CD4-positive, alpha-beta T cell treated with Interleukin-4 for 4 hours (primary cell): ENCODE measurements at places on chromosomes 16 and 17.

DNA sequence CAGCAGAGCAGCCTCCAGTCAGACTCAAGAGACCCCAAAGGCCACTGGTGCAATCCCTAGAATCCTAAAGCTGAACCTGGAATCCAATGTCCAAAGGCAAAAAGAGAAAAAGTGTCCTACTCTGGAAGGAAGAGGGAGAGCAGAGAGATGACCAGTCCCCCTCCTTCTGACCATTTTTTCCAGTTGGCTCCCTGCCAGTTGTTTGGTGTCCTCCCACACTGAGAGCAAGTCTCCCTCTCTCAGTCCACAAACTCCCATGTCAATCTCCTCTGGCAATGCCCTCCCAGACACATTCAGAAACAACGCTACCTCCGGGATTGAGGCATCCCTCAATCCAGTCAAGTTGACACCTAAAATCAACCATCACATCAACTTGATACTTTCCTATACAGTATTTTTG is 4.3 kb upstream of the CLEC19A start:
- no peak for DNase-seq

DNA sequence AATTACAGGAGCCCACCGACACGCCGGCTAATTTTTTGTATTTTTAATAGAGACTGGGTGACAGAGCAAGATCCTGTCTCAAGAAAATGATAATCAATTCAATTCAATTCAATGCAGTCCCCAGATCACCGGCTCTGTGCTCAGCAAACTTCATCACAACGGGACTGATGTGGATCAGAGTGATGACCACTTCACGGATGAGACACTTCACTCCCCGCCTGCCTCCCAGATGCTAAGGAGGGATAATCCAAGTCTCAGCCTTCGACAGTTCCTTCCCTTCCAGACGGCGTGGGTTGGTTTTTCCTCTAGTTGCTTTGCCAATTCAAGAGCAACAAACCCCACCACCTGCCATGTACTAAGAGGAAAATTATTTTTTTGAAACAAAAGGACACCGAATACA is 93.8 kb downstream of the ZDHHC7 start:
- DNase-seq: no peak

DNA sequence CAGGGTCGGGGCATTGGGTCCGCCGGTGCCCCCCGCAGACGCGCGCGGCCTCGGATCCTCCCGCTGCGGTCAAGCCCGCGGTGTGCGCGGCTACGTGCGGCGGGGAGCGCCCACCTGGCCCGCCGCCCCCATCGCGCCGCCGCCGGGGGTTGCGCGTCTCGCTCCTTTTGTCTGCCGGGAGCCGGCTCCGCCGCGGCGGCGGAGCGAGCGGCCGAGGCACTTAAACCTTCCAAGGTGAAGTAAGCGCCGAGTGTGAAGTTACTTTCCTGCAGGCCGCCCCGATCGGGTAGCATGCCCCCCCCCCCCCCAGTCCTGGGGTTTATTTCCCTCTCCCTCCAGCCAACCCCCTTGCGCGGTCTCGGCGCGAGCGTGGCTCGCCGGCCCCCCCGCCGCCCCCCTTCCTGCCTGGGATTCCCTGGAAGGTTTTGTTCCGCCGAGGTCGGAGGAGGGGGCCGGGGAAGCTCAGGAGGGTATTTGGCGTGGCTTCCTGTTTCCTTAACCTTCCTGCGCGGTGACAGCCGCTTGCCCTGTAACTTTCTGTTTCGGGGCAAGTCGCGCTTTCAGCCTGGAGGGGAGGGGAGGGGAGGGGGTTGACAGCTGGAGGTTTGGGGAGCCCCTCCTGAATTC is 56.6 kb upstream of the GSE1 start:
- peak; percentile 62 for DNase-seq

DNA sequence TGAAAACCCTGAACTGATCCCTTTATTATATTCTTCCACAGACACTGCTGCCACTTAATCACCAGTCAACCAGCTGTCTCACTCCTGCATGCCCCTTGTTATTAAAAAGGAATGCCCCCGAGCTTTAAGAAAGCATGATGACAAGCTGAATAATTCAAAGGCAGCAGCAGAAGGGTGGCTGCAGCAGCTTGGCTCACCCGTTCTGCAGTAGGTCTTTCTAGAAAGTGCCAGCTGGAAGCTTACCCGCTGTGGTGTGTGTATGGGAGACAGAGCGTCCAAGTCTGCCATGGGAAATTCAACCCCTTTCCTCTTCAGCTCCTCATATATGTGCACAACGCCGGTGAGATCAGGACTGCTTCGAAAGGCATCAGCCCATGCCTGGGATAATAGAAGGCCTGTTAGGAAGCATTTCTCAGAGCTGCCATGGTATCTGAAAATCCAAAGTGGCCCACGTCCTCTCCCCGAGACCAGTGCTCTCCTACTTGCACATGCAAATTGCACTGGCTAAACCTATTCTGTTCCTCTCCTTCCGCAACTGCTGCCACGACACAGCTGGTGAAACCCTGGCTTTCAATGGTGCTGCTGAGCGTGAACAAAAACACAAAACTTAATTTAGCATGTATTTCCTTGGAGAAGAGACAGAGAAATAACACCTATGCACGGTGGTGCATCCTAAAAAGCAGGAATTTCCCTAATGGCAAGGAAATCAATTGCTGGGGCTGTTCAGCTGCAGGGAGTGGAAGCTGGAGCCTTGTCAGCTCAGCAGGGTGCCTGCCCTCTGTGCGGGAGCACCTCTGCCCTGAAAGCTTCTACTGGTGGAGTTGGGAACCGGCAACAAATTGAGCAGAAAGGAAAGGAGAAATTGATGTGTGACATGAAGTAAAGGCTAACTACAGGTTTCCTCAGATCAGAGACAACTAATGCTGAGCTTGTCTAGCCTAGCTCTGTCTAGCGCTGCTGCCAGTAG is 47.9 kb upstream of the SREBF1 start:
- no peak for DNase-seq

GRCh38 chr16:20673882-20674683 is 23.4 kb downstream of the ACSM1 start:
- DNase-seq: no peak

DNA sequence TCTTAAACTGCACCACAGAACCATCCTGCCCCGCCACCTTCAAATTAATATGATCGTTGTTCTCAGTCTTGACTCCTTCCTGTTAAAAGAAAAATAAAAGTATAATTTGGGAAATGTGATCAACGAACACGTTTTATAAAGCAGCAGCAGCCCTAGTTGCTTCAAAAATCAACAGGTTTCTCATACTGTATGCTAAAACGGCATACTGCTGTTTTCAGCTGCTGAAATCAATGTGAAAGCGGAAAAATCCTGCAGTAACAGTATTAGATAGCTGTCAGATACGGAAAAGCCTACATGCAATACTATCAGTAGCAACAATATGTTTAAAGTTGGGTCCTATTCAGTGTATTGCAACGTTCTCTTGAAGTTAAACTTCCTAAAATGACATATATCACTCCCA is 1.6 kb downstream of the SUMO2 start:
- DNase-seq: no peak

- DNase-seq: no peak
Measured at GRCh38 chr17:6502871-6503509, 53.4 kb downstream of the PITPNM3 start.

GRCh38 chr17:73267648-73268537 is 6.2 kb upstream of the CPSF4L start:
- no peak for DNase-seq

DNA sequence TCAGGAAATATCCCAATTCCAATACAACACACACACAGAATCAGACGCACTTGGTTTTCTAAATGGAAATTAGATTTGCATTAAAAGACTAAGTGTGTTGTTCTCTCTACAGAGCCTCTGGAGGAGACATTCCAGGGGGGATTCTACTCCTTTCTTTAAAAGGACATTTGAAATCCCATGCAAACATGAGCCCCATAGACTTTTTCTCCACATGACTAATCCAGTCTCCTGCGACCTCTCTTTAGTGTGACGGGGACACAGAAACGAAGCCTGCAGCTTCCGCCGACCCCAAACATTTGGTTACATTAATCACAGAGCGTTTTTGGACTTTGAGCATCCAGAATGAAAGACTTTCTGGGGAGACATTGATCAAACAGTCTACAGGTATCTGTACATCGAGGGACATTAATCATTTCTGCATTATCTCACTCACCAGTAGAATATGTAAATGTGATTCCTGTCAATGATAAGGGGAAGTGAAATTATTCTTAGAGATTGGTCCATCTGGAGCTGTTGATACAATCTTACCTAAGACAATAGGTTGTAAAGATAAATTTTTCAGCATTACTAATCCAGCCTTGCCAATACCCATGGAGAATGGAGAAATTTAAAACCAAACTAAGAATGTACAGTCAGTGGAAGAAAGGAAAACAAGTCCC is 103.4 kb upstream of the IRX3 start:
- DNase-seq: no peak

- no peak for DNase-seq
Measured at GRCh38 chr16:80752541-80752940, 51.9 kb downstream of the CDYL2 start.

- DNase-seq: no peak
Measured at GRCh38 chr17:68612209-68612922, 11.2 kb upstream of the FAM20A start.

- no peak for DNase-seq
Measured at GRCh38 chr17:16924696-16925440, 47.0 kb downstream of the TNFRSF13B start.

GRCh38 chr16:27645396-27645795 is 95.5 kb downstream of the KATNIP start:
- DNase-seq: no peak

GRCh38 chr17:18184143-18185031 is 759 bp downstream of the ALKBH5 start:
- DNase-seq: peak; percentile 63

GRCh38 chr17:81183316-81183715 is 17.3 kb upstream of the AATK start:
- DNase-seq: no peak

- no peak for DNase-seq
Measured at GRCh38 chr16:28146536-28146935, 65.2 kb downstream of the XPO6 start.

DNA sequence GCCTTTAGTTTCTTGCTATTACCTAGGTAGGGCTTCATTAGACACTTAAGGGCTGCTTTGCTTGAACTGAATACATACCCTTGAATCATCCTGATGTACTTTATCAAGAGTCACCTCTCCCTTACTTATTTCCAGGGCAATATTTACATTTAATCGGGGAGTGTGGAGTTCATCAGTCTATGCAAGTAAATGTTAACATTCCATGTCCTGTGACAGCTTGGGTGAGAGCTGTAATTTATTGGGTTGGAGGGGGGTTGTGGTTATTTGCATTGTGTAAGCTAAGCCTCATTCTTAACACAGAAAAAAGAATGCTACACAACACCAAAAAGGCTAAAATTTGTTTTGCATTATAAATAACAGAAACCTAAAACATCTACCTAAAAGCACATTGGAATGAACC is 16.7 kb downstream of the KCNJ16 start:
- DNase-seq: no peak

GRCh38 chr17:72122010-72122764 is 1.4 kb downstream of the SOX9 start:
- no peak for DNase-seq

- no peak for DNase-seq
Measured at GRCh38 chr17:51739245-51739886, 419.1 kb downstream of the CA10 start.

DNA sequence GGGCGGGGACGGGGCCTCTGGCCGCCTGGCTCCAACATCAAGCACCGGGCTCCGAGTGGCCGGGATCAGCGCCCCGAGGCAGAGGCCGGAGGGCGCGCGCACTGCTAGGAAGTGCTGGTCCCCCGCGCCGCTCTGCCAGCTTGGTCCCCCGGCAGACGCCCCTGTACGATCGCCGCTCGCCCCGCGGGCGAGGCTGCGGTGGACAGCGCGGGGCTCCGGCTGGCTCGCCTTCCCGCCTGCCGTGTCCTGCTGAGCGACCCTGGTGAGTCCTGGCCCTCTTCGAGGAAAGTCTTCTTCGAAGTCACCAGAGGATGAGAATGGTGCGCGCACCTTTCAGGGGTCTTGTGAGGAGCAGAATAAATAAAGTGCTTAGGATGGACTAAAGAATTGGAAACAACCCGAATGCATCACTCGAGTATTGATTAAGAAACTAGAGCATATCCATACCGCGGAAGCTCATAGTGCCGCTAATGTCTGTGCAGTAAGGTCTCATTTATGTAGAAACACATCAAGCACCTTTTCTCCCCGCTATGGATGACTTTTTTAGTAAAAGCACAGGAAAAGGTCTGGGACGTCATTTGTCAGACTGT is 392 bp downstream of the ZNF213 start:
- no peak for DNase-seq

GRCh38 chr17:7515911-7516610 is 31.9 kb downstream of the POLR2A start:
- DNase-seq: no peak

GRCh38 chr17:80927791-80928216 is 63.8 kb upstream of the CHMP6 start:
- DNase-seq: no peak

GRCh38 chr16:27499659-27500055 is 50.1 kb downstream of the GTF3C1 start:
- DNase-seq: no peak

- no peak for DNase-seq
Measured at GRCh38 chr17:74598346-74599022, 6.4 kb upstream of the CD300LD start.

GRCh38 chr17:34793231-34793908 is 167.9 kb downstream of the CCT6B start:
- no peak for DNase-seq

DNA sequence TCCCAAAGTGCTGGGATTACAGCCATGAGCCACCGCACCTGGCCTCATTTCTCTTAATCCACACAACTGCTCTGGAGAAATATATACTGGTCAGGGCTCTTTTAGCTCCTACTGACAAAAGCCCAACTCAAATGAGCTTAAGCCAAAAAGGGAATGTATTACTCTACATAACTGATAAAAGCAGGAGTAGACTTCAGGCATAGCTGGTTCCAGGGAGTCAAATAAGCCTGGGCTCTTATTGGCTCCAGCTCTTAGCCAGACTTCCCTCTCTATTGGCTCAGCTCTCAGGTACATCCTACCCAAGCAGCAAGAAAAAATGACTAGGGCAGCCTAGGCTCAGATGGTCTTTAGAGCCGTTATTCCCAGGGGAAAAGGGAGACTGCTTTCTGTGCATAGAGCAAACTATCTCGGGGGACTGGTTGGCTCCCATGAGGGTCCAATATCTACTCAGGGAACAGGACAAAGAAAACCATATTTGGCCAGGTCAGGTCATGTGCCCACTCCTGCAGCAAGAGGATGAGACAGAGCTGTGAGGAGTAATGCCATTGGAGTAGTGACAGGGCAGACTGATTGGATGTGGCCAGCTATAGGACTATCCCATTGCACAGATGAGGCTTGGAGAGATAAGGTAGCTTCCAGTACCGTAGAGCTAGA is 21.2 kb downstream of the TBX2 start:
- no peak for DNase-seq
